ENCODE measurements at places on chromosomes 16 and 17.

- no peak for DNase-seq
Observed at GRCh38 chr16:70378869-70379493, 32.3 kb downstream of the DDX19A start.

DNA sequence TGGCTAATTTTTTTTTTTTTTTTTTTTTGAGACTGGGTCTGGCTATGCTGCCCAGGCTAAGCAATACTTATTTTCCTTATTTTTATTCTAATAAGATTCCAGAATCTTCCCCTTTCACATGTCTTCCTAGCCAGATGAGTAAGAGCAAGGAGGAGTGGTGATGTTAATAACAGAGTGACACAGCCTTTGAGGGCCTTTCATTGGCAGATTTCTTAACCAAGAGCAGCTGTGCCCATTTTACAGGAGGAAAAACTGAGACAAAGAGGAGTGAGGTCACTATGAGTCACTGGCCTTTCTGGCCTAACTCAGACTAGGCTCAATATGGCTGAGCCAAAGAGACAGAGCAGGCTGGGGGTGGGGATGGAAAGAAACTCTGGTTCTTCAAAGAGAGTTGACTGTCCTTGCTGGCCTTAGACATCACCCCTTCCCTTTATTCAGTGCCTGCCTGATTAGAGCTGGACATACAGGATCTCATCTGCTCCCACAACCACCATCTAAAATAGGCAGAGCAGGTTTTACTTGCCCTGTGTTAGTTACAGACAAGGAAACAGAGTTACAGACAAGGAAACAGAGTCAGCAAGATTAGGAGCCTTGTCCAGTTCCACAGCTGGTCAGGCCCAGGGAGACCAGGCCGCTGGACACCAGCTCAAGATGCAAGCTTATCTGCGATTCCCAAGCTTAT is 50.0 kb upstream of the TOB1 start:
- no peak for DNase-seq

DNA sequence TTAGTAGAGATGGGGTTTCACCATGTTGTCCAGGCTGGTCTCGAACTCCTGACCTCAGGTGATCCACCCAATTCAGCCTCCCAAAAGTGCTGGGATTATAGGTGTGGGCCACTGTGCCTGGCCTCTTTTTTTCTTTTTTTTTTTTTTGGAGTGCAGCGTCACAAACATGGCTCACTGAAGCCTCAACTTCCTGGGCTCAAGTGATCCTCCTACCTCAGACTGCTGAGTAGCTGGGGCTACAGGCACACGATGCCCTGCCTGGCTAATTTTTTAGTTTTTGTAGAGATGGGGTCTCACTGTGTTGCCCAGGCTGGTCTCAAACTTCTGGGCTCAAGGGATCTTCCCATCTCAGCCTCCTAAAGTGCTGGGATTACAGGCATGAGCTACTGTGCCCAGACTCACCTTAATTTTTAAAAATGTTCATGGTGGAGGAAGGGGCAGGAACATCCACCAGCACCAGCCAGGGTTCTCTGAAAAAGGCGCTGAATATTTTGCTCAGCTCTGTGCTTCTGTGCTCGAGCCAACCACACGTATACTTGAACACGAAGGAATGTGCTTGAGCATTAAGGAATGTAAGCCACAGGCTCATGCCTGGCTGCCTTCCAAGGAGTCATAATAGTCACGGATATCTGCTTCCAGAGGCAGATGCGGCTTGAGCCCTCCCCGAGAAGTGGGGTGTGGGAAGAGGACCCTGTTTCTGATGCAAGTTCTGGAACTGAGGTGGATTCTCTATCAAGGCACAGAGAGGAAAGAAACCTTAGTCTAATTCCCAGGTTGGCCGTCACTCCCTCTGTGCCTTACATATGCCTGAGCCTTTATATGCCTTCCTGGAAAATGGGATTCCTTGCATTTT is 65.5 kb upstream of the CREBBP start:
- peak; percentile 97 for DNase-seq

DNA sequence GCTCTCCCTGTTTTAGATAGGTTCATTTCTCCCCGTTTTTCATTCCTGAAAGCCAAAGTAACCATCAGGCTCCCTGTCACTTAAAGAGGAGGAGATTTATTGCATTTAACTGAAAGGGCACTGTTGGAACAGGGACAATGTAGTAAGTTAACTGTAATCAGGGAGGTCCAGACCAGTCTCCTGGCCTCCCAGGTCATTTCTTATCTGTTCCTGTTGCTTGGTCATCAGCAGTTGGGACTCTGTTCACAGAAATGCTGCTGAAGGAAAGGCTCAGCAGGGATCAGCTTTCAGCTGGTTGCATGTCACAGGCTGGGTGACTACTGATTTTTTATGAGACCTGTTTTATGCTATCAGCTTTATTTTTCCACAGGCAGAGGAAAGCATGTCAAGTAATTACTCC is 622.6 kb upstream of the GOT2 start:
- no peak for DNase-seq

DNA sequence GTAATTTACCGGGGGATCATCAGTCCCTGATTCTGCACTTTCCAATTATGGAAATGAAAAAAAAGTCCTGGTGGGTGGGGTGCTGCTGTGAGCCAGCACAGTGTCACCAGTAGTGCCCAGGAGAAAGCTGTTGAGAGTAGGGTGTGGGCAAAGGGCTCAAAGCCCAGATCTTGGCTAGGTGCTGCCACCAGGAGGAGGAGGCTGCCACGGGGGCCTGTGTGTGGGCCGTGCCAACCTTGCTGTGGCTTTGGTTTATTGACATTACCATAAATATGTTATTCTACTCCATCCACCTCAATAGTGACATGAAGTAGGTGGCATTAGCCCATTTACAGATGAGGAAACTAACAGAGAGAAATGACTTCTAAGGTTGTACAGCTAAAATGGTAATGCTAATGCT is 6.7 kb upstream of the PRPSAP2 start:
- DNase-seq, result no peak

GRCh38 chr17:63543822-63544420 is 6.4 kb upstream of the DCAF7 start:
- no peak for DNase-seq

GRCh38 chr17:78210111-78210510 is 3.9 kb upstream of the BIRC5 start:
- DNase-seq, result no peak

GRCh38 chr17:40399185-40399584 is 18.5 kb downstream of the TOP2A start:
- no peak for DNase-seq

- DNase-seq, result no peak
Observed at GRCh38 chr16:19757762-19758595, 39.9 kb downstream of the IQCK start.

DNA sequence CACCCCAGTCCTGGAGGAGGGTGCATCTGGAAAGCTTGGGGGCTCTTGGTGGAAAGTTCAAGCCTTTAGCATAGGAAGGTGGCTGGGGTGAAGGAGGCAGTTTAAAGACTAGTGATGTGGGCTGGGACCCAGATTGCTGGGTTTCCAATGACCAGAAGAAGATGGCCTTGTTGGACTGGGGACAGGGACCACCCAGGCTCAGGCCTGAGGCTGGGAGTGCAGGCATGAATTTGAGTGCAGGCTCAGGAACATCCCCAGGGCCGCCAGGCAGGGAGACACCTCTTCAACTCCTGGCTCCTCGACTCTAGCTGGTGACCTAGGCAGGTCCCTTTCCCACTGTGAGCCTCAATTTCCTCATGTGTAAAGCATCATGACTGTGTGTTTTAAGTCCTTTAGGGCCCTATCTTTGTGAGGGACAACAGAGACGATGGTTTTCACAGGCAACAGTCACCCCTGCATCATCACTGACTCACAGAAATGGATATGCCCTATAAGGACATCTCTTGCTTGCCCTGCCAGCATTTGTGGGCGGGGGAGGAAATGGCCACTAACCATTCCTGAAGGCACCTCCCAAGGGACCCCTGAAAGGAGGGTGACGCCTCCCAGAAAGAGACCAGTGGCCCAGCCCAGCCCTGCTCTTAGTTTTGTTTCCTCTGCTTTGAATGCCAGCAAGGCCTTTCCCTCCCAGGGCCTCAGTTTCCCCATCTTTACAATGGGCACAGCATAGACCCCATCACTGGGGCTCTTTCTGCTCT is 11.1 kb downstream of the NLRC5 start:
- DNase-seq, result peak; percentile 81

GRCh38 chr16:3882531-3882930 is 2.0 kb upstream of the CREBBP start:
- no peak for DNase-seq

DNA sequence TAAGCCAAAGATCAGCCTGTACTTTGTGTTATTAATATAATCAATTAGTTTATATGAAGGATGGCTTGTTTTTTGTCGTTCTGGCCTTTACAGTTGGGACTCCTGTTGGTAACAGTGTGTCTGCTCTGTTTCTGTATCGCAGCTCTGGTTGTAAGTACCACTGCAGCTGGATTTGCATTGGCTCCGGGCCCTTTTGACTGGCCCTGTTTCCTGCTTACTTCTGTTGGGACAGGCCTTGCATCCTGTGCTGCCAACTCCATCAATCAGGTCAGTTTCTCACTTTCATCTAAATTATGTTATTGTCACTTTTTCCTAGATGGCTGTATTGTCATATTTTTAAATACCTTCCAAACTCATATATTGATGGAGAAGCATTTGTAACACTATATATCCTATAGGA is 32.7 kb downstream of the COX10 start:
- no peak for DNase-seq

- DNase-seq, result no peak
Observed at GRCh38 chr17:80760511-80760911, 215.9 kb downstream of the RPTOR start.

DNA sequence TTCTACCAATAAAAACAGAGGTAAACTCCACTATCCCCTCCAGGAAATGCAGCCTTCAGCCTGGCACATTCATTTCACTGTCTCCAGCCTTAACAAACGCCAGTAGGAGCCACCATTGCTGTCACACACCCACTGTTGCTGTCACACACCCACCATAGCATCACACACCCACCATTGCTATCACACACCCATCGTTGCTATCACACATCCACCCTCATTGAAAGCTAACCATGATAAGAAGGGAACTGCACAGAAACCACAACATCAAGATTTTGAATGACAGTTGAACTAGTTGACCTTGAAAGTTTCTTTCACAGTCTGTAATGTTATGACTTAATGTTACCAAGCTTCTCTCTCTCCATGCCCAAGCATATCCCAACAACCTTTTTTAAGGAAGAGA is 38.1 kb downstream of the SHCBP1 start:
- no peak for DNase-seq

- no peak for DNase-seq
Observed at GRCh38 chr17:63641692-63642448, 19.7 kb downstream of the MAP3K3 start.

- DNase-seq, result no peak
Observed at GRCh38 chr16:85068746-85069145, 41.2 kb downstream of the KIAA0513 start.

GRCh38 chr16:78106686-78107085 is 7.2 kb downstream of the WWOX start:
- no peak for DNase-seq

GRCh38 chr17:49074851-49075540 is 57.6 kb upstream of the B4GALNT2 start:
- DNase-seq, result no peak

GRCh38 chr16:49629851-49630250 is 226.1 kb downstream of the ZNF423 start:
- DNase-seq, result no peak

GRCh38 chr17:49727380-49727779 is 19.6 kb upstream of the SLC35B1 start:
- DNase-seq, result no peak

- DNase-seq, result no peak
Observed at GRCh38 chr16:88432753-88433152, 20.3 kb upstream of the ZFPM1 start.

GRCh38 chr17:80999536-81000333 is 8.1 kb downstream of the CHMP6 start:
- no peak for DNase-seq

GRCh38 chr16:27721531-27722181 is 171.7 kb downstream of the KATNIP start:
- no peak for DNase-seq

GRCh38 chr17:76704805-76705204 is 6.0 kb downstream of the MXRA7 start:
- no peak for DNase-seq

DNA sequence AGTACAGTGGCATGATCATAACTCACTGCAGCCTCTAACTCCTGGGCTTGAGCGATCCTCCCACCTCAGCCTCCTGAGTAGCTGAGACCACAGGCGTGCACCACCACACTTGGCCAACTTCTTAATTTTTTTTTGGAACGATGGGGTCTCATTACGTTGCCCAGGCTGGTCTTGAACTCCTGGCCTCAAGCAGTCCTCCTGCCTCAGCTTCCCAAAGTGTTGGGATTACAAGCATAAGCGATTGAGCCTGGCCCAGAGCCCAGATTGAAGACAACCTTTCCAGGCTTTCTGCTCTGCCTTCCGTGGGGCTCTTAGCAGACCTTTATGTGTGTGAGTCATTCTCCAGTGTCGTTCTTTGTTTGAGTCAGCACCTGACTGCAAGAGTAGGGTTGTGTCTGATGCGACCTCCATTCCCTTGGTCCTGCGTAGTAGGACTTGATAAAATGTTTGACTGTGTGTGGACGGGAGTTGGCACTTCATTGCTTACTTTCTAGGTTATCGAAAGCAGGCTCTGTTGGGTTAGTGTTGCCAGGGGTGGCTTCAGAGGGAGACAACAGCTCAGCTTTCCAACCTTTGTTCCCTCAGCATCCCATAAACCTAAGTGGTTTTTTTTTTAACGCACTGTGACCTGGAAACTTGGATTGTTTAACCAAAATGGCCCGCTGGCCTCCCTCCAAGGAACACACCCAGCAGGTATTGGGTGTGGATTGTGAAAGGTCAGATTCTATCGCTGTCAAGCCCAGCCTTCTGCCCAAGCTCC is 26.4 kb downstream of the EEF2K start:
- DNase-seq, result no peak

DNA sequence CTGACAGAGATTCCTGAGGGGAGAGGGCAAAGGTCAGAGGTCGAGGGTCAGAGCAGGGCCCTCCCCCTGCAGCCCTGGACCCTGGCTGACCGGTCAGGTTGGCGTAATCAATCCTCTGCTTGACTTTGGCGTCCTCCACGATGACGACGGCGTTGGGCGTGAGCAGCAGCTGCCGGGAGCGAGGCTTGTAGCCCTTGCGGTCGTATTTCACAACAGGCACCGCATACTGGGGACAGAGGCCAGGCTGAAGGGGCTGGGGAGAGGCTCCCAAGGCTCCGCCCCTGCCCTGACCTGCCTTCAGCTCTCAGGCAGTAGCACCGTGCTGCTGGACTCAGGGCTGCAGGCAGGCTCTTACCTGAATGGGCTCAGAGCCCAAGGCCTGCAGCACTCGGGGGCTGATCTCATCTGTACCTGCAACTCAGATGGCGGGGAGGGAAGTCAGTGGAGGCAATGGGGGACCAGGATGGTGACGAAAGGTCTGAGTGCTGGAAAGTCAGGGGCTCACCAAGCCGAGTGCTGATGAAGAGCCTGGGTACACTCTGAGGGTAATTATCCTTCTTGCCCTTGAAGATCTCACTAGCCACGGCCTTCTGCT is 12.0 kb upstream of the CRK start:
- DNase-seq, result no peak

GRCh38 chr17:46821482-46822387 is 3.2 kb upstream of the WNT3 start:
- DNase-seq, result no peak

- no peak for DNase-seq
Observed at GRCh38 chr16:26071101-26071866, 379.5 kb downstream of the HS3ST4 start.

GRCh38 chr16:88770461-88771293 is 14.3 kb downstream of the PIEZO1 start:
- no peak for DNase-seq

All from HS-27A (cell line).